Left cardiac atrium (tissue), 4 donors: ENCODE measurements at places on chromosomes 7 and 10. TPM values are rescaled to one million over a fixed set of nuclear protein-coding genes. Genes with fewer than 3 reads are reported as not detected.

DNA sequence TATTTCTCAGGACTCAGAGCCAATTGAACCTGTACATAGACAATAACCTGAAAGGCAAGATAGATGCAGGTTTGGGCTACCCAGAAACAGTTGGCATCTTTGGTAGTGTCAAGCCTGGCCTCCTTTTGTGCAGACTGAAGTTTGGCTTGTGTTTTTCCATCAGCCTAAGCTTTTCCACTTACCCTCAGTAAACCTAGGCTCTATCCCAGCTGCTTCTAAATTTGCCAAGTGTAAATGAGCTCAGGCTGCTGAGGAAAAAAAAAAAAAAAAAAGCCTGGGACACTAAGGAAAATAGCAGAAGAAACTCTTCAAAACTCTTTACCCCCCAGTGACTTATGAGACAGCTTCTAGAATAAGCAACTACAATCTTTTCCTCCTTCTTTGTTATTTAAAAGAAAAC lies 316.3 kb upstream of the SORCS1 start:
- DNase-seq = no peak

LIPF gene
- not detected for total RNA-seq

EVX1 gene
- total RNA-seq = not detected

PLEKHS1 gene
- not detected for total RNA-seq
